Mononuclear cell (primary cell): ENCODE measurements at places on chromosomes 3 and 15. TPM values are rescaled to one million over a fixed set of nuclear protein-coding genes. Genes with fewer than 3 reads are reported as not detected.

ROBO2 gene
- under 0.01 TPM for total RNA-seq

CFAP100 gene
- total RNA-seq, result not detected

C3orf52 gene
- total RNA-seq, result 1.3 TPM

RBP2 gene
- total RNA-seq, result not detected

THRB gene
- total RNA-seq, result 0.94 TPM

SNX4 gene
- 34.0 TPM for total RNA-seq

IL20RB gene
- 0.94 TPM for total RNA-seq

ADGRG7 gene
- total RNA-seq, result not detected

PLA2G4B gene
- total RNA-seq, result 4.2 TPM

UROC1 gene
- not detected for total RNA-seq

CPN2 gene
- not detected for total RNA-seq

CHL1 gene
- total RNA-seq, result 1.8 TPM

FBXL22 gene
- total RNA-seq, result 0.52 TPM

ACP3 gene
- total RNA-seq, result 18.1 TPM

IMPG2 gene
- 0.84 TPM for total RNA-seq

FSD2 gene
- under 0.01 TPM for total RNA-seq

SEMA6D gene
- under 0.01 TPM for total RNA-seq
